Midbrain (tissue), 1 donor: ENCODE measurements at places on chromosomes 6 and 20.
A peak's percentile ranks its signal among the peaks of the same experiment; 100 is the strongest.

DNA sequence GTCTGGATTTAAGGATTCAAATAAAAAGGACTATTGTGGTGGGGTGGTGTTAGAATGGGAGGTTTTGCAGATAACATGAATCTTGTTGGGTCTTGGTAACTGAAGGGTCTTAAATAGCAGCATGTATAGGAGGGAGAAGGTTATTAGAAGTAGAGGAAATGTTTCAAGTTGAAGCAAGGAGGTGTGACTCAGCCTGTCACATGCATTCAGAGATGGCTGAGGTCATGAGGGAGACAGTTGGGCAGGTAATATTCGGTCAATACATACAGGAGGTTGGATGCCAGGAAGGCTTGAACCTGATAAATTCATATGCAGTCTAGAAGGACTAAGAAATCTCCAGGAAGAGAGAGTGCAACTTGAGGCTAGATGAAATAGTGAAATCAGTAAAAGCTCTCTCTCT lies 6.1 kb downstream of the KLHL31 start:
- no peak for DNase-seq

- DNase-seq, result no peak
Measured at GRCh38 chr6:142551274-142551811, 249.5 kb downstream of the ADGRG6 start.

GRCh38 chr6:46378882-46379416 lies 112.3 kb downstream of the RCAN2 start:
- peak; percentile 65 for DNase-seq

DNA sequence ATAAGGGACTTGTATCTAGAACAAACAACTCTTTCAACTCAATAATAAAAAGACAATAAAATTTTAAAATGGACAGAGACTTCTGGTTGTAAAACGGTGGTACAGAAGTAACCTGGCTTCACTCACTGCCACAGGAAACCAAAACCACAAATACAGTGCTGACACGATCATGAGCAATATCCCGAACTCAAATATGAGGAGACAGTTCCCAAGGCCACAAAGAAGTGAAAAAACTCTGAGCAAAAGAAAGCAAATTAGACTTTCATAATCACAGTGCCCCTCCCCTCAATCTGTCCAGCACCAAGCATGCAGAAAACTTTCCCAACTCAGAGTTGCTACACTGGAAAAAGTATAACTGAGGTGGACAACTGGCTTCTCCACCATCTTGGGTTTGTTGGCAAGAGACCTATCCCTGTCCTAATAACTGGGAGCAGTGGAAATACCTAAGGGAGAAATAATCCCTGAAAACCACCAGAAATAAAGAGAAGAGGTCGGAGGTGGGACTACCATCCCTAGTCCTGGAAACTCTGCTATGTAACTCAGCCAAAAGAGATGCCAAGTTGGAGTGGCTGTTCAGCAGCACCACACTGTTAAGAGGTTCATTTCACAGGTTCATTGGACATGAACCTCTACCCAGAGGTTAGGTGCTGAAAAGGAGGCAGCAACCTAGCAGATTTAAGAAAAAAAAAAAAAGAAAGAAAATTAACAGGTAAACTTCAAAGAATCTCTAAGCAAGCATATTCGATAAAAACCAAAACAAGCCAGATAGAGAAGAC lies 55.5 kb downstream of the REV3L start:
- DNase-seq, result no peak

GRCh38 chr20:47357296-47358038 lies 968 bp upstream of the ZMYND8 start:
- DNase-seq, result peak; percentile 82

DNA sequence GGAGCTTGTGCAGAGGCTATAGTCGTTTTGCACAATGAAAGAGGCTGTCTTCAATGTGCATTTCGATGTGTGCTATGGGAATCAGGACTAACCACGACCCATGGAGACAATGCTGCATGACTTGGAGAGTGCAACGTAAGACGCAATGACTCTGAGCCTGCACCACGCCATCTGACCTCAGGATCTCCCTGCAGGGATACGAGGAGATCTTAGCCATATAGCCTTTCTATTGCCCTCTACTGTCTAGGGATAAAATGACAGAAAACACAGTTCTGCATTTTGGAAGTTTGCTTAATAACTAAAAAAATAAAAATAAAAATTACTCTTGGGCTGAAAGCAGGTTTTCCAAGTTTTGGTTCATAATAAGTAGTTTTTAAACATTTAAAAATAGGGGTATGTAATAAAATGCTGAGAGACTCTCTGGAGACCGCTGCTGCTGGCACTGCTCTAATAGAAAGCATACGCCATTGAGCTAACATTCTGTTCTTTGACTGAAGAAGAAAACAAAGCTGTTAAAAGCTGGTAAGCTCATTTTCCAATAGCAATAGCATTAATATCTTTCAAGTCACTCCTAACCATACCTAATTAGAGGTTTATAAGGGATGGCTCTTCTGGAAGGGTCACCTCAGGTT lies 87.2 kb downstream of the PDE7B start:
- DNase-seq, result peak; percentile 44

DNA sequence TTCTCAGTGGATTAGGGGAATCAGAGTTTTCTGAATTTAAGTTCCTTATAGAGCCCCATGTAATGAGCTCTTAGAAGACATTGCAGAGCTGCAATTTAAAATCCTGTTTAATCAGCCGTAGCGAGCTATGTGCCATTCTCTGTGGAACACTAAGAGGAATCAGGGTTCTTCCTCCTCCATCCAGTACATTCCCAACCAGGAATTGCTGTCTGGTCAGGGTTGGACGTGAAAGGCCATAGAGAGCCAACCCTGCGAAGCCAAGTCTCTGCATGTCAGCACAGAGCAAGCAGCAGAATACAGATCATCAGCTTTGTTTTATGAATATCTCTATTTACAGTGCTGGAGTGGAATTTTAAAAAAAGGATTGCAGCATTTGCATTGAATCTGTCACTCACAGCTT lies 366.0 kb downstream of the LAMA2 start:
- DNase-seq, result no peak

GRCh38 chr6:80541886-80542285 lies 435.4 kb downstream of the BCKDHB start:
- no peak for DNase-seq
